Stimulated activated CD8-positive, alpha-beta memory T cell treated with anti-CD3 and anti-CD28 coated beads, Interleukin-4, amount 100 ng/mL, for 4 hours (primary cell): ENCODE measurements at places on chromosomes 4 and X.
A peak's percentile ranks its signal among the peaks of the same experiment; 100 is the strongest.

DNA sequence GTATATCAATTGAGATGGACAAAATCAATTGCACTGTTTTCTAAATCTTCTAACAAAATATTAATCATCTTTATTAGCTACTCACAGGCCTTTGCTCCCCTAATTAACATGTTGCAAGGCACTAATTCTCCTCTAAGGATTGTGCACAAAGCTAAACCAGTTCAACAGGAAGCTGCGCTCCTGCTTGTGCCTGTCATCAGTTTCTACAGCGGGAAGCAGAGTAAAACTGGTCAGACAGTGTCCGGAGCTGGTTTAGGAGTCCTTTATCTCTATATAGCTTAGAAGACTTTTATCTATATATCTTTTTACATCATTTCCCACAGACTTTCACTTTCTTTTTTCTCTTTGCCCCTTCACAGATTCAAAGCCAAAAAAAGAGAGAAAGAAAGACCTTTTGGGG lies 79.1 kb downstream of the ELOVL6 start:
- DNase-seq, result no peak

- DNase-seq, result no peak
These were observed 3.7 kb downstream of the SRPX2 start for GRCh38 chrX:100647739-100648138.

DNA sequence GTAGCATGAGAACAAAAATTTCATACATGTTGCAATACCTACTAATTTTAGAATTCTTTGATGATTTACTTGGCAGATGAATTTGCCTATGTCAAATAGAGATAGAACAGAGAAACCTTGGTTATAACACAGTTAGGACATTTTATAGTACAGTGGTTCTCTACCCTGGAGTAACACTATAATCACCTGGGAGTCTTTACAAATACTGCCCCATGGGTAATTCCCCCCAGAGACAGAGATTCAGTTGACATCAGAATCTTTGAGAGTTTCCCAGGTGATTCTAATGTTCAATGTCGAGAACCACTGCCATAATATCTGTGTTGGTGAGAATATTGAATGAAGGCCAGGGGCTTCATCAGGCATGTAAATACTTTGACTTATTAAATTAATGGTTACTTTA lies 401.3 kb upstream of the NDST4 start:
- no peak for DNase-seq

GRCh38 chrX:40099055-40099958 lies 1.5 kb upstream of the BCOR start:
- no peak for DNase-seq

- DNase-seq, result no peak
These were observed 3.9 kb downstream of the MTHFD2L start for GRCh38 chr4:74161666-74162450.

DNA sequence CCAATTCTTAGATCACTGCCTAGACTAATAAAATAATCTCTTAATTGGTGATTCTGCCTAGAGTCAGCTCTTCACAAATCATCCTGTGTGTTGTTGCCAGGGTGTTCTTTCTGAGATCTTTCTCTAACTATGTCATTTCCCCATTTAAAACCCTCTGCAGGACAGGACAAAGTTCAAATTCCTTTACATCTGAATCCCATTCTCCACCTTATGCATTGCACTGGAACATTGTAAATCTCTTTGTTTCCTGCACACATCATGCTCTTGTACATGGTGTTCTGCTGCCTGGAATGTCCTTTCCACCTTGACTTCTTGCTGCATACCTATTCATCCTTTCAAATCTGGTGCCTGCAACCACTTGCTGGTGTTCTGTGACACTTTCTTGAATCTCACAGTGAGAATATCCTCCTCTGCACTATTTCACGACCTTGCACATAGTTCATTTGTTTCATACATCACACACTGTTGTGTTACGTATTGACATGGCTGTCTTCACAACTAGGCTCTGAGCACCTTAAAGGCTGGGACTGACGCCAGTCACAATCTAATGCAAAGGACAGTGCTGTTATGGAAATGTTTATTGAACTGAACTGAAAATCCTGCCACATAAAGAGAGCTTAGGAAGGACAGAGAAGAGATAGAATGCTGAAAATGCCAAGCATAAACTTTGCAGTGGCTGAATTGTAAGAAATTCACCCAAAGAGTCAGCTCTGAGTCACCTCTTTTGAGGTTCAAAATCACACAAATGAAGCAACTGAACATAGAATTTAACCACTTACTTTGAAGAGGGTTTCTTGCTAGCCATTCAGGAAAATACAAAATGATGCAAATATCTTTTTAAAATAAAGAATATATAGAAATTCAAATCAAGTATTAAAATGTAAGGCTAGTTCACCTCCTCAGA lies 26.4 kb upstream of the SMIM14 start:
- no peak for DNase-seq

GRCh38 chr4:78990938-78991810 lies 51.9 kb upstream of the PAQR3 start:
- no peak for DNase-seq

- DNase-seq, result no peak
These were observed 26.7 kb upstream of the C1QTNF7 start for GRCh38 chr4:15400981-15401671.

DNA sequence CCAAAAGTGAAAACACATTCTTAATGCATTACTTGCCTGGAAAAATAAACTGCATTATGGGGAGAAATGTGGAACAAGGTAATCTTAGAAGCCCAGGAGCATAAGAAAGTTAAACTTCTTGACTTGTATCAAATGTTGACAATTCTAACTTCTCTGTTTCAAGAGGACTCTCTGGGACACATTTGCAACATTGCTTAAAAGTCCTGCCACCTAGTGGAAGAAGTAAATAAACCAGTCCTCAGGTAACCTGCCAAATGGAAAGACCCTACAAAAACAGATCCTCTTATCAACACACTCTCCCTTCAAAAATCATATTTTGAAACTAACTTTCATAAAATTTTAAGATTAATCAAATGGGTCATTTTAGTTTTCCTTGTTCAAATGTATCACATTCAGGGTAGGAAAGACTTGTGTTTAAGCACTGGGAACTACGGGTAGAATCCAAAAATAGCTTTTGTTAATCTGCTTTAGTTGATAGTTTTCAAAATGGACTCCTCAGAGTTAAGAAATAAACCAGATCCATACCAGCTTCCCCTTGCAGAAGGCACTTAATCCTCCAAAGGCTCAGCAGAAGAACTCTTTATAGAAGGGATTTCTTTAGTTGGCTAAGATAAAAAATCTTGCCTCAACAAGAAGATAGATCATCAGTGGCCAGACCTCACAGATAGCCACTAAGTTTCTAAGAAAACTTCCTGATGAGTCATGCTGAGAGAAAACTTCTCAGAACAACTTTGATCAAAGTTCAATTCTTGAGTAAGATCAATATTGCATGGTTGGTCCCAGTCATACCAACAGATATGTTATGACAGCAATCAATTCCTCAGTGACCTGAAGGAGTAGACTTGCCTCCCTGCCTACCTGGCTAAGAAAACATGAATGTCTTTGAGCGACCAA lies 141.7 kb downstream of the HHIP start:
- DNase-seq, result no peak

DNA sequence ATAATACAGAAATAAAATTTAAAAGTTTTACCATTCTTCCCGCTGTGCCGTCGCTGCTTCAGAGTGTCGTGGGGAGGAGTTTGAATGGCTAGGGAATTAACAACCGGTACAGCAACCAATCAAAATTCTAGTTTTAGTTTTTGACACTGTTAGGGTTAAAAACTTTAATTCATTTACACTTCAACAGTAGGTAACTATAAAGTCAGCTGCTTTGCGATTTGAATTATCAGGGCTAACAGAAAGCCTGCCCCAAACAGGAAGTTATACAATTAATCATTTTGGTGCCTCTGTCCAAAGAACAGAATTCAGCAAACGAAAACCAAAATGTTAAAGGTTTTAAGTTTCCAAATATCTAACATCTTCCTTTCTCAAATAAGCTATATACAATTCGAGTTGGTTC lies 2.3 kb downstream of the HNRNPD start:
- no peak for DNase-seq

DNA sequence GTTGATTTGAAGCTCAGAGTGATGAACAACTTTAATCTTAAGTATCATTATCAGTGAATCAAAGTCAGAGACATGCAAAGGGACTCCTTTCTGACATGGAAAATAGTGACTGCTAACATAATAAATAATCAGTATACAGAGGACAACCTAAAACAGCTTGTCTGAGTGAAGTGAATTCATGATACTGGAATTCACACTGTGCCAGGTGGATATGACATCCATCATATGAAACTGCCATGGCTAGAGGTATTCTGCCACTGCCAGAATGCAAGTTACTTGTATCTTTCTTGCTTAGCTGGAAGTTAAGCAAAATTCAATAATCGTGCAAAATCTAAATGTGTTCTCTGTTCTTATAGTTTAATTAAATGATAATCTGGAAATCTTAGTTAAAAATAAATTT lies 429.0 kb downstream of the CFAP47 start:
- DNase-seq, result no peak

DNA sequence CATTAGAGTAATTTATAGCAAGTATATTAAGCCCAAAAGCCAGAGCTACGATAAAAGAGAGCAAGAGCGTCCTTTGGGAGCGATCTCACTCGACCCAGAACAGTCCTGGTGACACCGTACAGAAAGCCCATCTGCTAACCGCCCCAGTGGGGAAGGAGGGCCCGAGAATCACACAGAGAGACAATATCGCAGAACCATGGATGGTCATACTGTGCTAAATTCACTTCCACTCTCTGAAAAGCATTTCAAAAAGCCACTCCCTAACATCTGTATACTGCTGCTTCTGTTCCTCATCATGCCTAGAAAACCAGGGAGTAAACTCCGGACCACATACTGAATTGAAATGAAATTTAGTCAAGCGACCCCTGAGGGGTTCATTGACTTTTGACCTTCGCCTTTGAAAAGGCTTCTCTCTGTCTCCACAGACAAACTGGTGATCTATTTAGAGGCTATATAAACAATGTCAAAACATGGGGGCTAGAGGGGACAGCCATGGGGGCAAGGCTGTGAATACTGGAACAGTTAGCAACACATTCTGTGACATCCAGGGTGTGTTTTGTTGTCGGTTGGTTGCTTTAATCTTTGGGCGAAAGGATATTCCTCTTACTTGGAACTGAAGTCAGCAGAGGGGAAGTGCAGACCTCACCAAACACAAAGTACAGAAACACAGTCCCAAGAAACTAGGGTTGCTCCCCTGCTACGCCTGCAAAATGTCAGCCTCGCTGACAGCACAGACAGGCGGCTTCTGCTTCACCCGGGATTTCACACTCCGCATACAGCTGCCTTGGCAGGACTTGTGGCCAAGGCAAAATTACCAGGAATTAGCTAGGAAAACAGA lies 129.0 kb upstream of the RASGEF1B start:
- DNase-seq, result no peak

- DNase-seq, result no peak
These were observed 205.6 kb upstream of the AR start for GRCh38 chrX:67338262-67338661.

GRCh38 chr4:48016141-48017107 lies at the start of the genes CNGA1 and NIPAL1:
Gene CNGA1, minus strand, starts transcription at chr4:48016681. Its CDS starts 63,992 bp downstream, at chr4:47952689.
Gene NIPAL1, plus strand, starts transcription at chr4:48016772. Its CDS starts 68 bp downstream, at chr4:48016840.
- peak; percentile 46 for DNase-seq

DNA sequence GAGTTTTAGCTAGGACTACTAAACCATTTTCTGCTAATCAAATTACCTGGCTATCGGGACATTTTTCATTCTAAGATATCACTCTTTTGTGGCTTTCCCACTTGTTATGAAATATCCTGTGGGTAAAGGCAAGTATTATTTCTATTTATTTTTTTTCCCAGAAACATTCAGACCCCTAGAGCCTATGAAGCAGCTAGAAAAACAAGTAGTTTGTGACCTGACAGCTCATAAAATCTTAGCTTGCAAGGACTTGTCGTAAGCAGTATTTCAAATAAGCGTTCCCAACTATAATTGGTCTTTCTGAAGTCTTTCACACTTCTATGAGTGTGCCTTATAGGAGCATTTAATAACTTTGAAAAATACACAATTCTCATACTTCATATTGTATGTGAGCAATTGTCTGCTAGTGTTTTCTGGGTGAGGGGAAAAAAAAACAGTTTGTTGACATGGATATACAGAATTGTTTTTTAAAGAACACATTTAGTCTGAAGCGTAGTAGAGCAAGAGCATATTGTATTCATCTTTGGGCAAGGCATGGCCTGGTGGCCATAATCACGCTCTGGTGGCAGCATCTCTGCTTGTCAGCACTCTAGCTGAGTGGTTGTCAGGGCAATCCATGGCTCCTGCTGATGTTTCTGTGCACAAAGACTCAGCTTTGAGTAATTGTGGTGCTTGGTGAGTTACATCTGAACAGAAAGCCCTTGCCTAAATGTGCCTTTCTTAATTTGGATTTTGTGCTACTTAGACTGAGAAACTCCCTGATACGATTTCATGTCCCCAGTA lies 2.6 kb downstream of the MCUB start:
- DNase-seq, result no peak

- no peak for DNase-seq
These were observed 192.2 kb downstream of the MID1IP1 start for GRCh38 chrX:38993500-38993899.

DNA sequence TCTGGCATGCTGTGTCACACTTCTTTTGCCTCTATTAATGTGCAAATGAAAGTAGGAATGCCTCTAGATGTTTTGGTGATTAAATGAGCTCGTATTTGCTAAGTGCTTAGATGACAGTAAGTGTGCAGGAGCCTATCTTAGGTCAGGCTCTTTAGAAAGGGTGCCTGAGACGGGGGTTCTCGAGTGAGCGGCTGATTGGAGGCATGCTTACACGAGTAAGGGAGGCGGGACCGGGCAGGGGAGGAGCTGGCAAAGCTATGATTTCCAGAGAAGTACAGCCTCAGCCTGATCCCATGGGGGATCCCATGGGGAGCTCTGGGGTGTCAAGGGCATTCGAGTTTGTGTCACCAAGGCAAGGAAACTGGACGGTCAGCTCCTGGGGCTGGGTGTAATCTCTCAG lies 44.8 kb downstream of the CLDN34 start:
- DNase-seq, result no peak

- no peak for DNase-seq
These were observed 161.7 kb downstream of the SHROOM3 start for GRCh38 chr4:76596713-76597112.

GRCh38 chrX:31092970-31093638 lies 21.3 kb upstream of the FTHL17 start:
- DNase-seq, result no peak

DNA sequence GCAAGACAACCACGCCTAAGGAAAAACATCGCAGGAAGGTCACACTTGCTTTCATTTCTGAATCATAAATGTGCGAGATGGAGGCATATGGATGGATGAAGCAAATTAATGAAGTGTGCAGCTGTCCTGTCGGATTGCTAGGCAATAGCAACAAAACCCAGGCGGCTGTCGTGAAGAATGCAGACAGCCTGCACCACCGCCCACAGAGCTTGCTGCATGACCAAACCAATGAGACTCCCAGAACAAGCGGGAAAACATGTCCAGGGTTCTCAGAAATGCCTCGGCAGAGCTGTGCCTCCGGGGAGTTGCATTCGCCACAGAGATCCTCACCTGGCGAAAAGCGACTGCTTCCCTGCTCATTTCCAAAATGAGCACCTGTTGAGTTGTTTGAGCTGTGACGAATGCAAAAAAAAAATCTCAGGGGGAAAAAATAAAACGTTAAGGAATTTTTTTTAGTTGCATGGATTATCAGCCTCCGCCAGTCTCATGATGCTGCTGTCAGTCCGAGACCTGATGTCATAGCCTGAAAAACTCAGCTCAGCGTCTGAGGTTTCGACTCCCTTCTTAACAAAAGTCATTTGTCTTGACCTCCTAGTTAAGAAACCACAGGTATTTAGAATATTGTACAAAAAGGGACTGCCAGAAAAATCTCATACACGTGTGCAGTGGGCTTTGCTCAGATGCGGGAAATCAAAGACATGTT lies 155.5 kb upstream of the MXRA5 start:
- DNase-seq, result no peak

- DNase-seq, result no peak
These were observed 25.5 kb downstream of the HMX1 start for GRCh38 chr4:8846046-8846720.
